Skeletal muscle tissue (tissue), 5 donors: ENCODE measurements at places on chromosomes 6 and 20. TPM values are rescaled to one million over a fixed set of nuclear protein-coding genes. Genes with fewer than 3 reads are reported as not detected.

ZBTB9 gene
- total RNA-seq: 11.0 TPM

TTK gene
- 4.2 TPM for total RNA-seq

HLA-DMA gene
- total RNA-seq: 6.3 TPM

C6orf52 gene
- total RNA-seq: not detected
